ENCODE measurements at places on chromosomes 2 and 18. TPM values are rescaled to one million over a fixed set of nuclear protein-coding genes. Genes with fewer than 3 reads are reported as not detected.

The CPO gene
- 0.40 TPM for total RNA-seq

The DUSP19 gene
- total RNA-seq, result 2.7 TPM

DNA sequence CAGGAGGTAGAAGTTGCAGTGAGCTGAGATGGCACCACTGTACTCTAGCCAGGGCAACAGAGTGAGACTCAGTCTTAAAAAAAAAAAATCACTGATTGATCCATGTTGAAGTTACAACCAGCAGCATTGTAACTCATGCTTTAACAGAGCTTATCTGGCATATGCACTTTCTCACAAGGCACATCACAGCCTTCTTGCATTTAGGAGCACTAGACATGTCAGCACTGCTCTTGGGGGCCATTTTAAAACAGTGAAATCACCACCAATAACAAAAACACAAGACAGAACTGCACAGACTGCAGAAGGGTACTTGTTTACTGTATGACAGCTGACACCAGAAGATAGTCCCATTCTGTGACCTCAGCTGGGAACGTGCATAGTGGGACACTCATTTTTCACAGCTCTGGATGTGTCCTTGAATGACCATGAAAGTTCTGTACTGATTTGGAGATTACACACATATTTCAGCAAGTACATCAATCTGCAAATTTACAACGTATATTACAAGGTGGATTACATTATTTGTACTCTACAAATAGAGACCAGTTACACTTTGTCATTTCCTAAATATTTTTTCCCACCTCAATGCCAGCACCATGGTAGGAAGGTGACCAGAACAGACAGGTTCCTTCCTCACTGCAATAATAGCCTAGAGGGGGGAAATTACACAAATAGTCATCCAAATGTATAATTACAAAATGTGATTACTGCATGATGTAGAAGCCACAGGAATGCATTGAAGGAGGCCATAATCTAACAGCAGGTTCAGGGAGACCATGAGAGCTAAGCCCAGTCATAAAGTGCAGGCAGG lies 35.1 kb downstream of the CCBE1 start:
- DNase-seq, result no peak

DNA sequence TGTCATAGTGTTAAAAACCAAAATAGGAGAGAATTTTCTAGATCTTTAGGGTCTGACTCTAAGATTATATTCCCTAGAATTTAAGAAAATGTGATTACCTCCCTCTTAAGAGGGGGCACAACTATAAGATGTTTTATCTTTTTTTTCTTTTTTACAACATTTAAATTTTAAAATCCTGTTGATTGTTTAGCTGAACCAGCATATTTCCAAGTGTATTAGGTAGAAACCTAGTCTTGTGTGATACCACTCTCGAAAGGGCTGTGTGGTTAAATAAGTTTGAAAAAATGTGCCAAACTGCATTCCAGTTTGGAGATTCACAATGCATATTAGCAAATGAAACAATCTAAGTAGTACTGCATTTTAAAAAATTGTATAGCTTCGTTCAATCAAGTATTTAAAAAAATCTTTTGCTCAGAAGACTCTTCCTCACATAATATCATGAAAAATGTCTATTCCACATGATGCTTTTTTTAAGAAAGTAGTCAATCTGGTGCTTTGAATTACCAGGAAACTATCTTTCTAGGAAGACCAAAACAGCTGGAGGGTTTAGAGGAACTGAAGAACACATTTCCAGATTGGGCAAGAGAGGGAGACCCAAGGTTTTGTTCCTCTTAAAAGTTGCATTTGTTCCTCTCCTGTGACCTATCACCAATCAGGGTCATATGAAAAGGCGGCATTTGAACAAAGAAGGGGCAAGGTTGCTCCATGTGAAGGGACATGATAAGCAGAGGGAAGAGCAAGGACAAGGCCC lies 98.8 kb downstream of the DPP4 start:
- no peak for DNase-seq

DNA sequence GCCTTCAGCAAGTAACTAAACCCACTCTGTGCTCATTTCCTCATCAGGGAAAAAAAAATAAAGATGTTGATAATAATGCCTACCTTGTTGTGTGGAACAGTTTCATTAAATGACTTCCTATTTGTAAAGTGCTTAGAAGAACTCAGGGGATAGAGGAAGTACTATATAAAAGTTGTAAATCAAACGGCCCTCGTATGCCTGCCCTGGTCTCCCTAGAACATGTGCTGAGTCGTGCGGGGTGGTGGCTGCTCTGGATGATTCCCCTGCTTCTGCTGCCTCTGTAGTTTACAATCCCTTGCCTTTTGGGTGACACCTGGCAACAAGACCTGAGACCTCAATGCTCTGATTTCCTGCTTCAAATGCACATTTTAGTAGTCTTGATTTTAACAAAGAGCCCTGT lies 170.0 kb downstream of the CERS6 start:
- no peak for DNase-seq

GRCh38 chr2:108414256-108414876 lies 34.6 kb upstream of the GCC2 start:
- DNase-seq, result no peak

DNA sequence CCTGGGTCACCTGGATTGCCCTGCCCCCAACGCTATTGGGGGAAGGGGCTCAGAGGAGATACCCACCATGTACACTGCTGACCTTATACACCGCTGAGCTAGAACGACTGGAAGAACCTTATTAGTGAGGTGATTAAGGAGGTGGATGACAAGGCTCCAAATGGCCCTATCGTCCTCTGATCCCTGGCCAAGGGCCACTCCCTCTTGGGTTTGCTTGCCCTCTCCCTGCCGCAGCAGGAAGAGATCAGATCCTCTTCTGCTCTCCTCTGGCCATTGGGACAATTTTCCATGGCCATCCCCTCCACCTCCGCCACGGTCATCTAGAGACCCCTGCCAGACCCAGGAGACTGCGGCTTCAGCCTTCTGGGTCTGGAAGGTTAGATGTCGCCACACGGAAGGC lies 1.2 kb downstream of the ZNF514 start:
- DNase-seq, result no peak

GRCh38 chr2:163248376-163249253 lies 410.0 kb upstream of the KCNH7 start:
- no peak for DNase-seq

GRCh38 chr2:98541906-98542305 lies 66.4 kb downstream of the COA5 start:
- DNase-seq, result no peak

DNA sequence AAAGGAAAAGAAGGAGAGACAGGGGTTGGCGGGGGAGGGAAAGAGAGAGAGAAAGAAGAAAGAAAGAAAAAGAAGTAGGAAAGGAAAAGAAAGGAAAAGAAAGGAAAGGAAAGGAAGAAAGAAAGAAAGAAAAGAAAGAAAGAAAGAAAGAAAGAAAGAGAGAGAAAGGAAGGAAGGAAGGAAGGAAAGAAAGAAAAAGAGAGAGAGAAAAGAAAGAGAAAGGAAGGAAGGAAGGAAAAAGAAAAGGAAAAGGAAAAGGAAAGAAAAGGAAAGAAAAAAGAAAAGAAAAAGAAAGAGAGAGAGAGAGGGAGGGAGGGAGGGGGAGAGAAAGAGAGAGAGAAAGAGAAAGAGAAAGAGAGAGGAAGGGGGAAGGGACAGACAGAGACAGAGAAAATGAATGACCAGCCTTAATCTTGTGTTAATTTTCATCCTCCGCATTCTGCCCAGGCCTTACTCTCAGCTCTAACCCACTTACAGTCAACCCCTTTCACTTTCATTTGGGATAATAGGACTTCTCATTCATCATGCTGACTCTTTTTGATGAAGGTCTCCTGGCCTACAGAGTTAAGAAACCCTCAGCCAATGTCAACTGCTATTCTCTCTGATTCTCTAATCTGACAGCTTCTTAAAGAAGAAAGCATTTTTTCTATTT lies 207.3 kb downstream of the SUCLG1 start:
- no peak for DNase-seq

GRCh38 chr2:26179446-26179913 lies 6.6 kb downstream of the GAREM2 start:
- DNase-seq, result no peak

DNA sequence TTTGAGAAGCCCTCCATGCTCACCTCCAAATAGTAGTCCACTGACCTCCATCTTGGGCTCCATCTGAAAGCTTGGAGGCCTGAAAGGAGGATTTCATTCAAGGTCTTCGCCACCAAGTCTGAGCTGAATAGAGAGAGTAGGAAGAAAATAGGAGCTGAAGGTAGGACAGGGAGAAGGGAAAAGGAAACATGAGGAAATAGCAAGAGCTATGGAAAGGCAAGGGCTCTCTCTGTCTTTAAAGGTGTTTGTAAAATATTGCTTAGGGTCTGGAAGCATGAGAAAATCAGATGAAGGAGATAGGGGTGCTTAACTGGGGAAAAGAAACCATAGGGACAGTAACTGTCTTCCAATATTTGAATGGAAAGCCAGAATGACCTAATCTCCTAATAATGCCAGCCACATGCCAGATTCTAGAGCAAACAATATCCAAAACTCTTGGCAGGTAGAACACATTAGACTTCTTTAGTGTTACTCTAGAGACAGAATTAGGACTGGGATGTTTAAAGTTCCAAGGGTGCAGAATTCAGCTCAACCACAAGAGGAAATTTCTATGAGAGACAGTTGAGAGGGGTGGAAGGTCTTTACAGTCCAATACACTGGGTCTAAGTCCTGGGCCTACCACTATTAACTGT lies 67.4 kb downstream of the NAB1 start:
- no peak for DNase-seq

Measured in Calu3 (cell line).